ENCODE measurements at places on chromosomes 16 and 17.
A peak's percentile ranks its signal among the peaks of the same experiment; 100 is the strongest.

GRCh38 chr16:51147776-51148677 is 3.0 kb downstream of the SALL1 start:
- DNase-seq, result no peak
- no peaks in the 10 kb centered on the region for H3K4me1 ChIP-seq
- H3K27me3 ChIP-seq, result peaks cover 53% of the 10 kb centered on the region
- no peaks in the 10 kb centered on the region for H3K36me3 ChIP-seq

- H3K4me1 ChIP-seq, result peaks cover 16% of the 10 kb centered on the region
- DNase-seq, result no peak
- H3K4me3 ChIP-seq, result no peak overlapping the region
- H3K27me3 ChIP-seq, result no peaks in the 10 kb centered on the region
These were observed 29.4 kb downstream of the C16orf87 start for GRCh38 chr16:46801428-46802049.

- no peaks in the 10 kb centered on the region for H3K4me1 ChIP-seq
- no peaks in the 10 kb centered on the region for H3K36me3 ChIP-seq
- DNase-seq, result no peak
- H3K27me3 ChIP-seq, result no peaks in the 10 kb centered on the region
These were observed 83.5 kb downstream of the AMFR start for GRCh38 chr16:56341656-56342399.

GRCh38 chr17:20852990-20853370 is 189.8 kb downstream of the USP22 start:
- DNase-seq, result no peak
- no peaks in the 10 kb centered on the region for H3K36me3 ChIP-seq
- peak overlapping the region; percentile 83 for H3K4me3 ChIP-seq

DNA sequence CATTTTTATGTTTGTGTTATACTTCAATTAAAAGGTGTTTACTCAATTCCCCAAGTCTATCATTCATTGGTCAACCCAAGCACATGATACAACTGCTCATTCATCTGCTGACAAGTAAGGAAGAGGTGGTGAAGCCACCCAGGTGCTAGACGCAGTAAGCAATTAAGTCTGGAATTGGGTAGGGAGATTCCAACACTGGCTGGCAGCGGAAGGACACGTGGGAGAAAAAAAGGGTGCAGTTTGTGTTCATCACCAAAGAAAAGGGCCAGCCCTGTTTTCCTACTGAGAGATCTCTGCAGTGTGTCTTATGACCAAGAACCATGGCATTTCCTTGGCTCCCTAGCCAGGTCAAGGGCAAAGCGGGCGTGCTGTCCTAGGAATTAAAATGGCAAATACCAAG is 11.8 kb upstream of the ZNF23 start:
- no peaks in the 10 kb centered on the region for H3K27me3 ChIP-seq
- no peak overlapping the region for H3K27ac ChIP-seq
- no peak overlapping the region for H3K4me3 ChIP-seq
- H3K4me1 ChIP-seq, result no peaks in the 10 kb centered on the region

- H3K4me3 ChIP-seq, result no peak overlapping the region
- no peak for DNase-seq
- no peak overlapping the region for H3K27ac ChIP-seq
- no peaks in the 10 kb centered on the region for H3K36me3 ChIP-seq
These were observed 6.7 kb upstream of the MPP3 start for GRCh38 chr17:43839670-43840108.

DNA sequence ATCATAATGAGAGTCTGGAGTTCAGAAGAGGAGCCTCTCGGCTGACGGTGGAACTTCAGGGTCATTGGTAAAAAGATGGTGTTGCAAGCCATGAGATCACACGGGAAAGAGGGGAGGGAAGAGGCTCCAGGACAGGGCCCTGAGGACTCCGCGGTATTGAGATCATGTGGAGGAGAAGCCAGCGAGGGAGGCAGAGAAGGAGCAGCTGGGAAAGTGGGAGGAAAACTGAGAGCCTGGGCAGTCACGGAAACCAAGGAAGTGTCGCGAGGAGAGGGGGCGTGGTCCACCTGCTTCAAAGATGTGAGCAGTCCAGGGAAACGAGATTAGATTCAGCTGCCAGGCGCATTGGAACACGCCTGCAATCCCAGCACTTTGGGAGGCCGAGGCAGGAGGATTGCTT is 27.7 kb upstream of the SBK1 start:
- H3K27me3 ChIP-seq, result peaks cover 22% of the 10 kb centered on the region
- H3K4me3 ChIP-seq, result no peak overlapping the region
- no peak overlapping the region for H3K27ac ChIP-seq
- H3K4me1 ChIP-seq, result peaks cover 2% of the 10 kb centered on the region

GRCh38 chr17:65371702-65372101 is 189.7 kb downstream of the AXIN2 start:
- peaks cover 10% of the 10 kb centered on the region for H3K27me3 ChIP-seq
- H3K4me1 ChIP-seq, result no peaks in the 10 kb centered on the region
- no peak overlapping the region for H3K27ac ChIP-seq
- H3K36me3 ChIP-seq, result no peaks in the 10 kb centered on the region
- H3K4me3 ChIP-seq, result no peak overlapping the region

DNA sequence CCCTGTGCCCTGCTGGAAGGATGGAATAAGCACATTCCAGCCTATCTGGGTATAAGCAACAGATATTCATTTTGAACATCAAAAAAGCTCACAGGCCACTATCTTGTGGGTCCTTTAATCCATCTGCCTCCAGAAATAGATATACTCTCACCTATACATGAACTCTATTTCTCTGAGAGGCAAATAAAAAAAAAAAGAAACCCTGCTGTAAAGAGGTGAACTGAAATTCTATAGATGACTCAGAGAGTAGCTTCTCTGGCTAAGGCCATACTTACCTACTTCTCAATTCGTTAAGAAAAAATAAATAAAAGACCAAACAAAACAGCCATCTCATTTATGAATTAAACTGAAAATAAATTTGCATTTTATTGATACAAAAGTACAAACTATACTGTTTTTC is 86.3 kb downstream of the DYNLRB2 start:
- H3K27me3 ChIP-seq, result no peaks in the 10 kb centered on the region
- no peak for DNase-seq
- no peak overlapping the region for H3K4me3 ChIP-seq
- no peak overlapping the region for H3K27ac ChIP-seq
- no peaks in the 10 kb centered on the region for H3K4me1 ChIP-seq
- H3K36me3 ChIP-seq, result peaks cover 39% of the 10 kb centered on the region

- no peaks in the 10 kb centered on the region for H3K4me1 ChIP-seq
- no peak overlapping the region for H3K27ac ChIP-seq
- DNase-seq, result no peak
- no peak overlapping the region for H3K4me3 ChIP-seq
These were observed 55.2 kb downstream of the CDH11 start for GRCh38 chr16:65066651-65067050.

DNA sequence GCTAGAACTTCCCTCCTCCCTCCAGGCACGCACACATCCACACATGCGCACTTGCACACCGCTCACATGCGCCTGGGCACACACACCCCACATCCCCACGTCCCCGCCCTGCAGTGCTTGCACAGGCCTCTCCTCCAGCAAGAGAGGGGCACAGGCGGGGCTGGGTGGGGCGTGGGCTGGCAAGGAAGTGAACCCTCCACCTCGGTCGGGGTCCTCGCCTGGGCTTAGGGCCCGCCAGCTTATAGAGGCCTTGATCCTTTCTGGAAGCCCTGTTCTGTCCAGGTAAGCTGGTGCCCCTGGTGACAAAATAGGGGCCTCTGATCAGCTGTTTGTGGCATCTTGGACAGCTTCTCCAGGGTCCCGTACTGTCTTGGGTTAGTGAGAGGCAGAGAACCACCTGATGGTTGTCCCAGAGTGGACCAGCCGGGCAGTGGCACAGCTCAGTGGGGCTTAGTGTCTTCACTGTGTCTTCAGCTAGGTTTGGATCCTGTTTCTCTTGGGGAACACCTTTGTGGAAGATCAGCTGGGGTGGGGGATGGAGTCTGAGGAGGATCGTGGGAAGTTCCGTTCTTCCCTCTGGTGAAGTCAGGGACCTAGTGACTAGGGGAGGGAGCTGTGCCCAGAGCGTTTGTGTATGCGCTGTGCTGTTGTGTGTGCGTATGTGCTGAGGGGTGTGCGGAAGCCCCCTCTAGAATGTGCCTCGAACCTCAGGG is 12.1 kb downstream of the TBX4 start:
- no peak for DNase-seq
- no peaks in the 10 kb centered on the region for H3K36me3 ChIP-seq
- H3K27me3 ChIP-seq, result peaks cover 49% of the 10 kb centered on the region
- H3K4me1 ChIP-seq, result no peaks in the 10 kb centered on the region

DNA sequence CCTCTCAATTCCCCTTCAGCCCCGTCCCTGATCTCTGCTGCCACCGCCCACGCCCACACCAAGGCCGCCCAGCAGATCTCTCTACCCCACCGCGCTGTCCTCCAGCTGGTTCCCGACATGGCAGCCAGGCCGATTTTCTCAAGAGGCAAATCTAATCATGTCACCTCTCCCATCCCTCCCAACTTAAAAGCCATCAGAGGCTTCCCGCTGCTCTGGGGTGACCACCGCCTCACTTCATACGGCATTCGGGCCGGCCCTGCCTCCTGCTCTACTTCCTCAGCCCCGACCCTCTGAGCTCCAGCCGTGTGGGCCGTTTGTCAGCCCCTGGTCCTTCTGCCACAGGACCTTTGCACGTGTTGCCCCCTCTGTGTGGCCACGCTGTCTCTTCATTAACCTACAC is 63.2 kb downstream of the RPH3AL start:
- no peaks in the 10 kb centered on the region for H3K27me3 ChIP-seq
- H3K27ac ChIP-seq, result no peak overlapping the region
- H3K4me1 ChIP-seq, result no peaks in the 10 kb centered on the region
- no peaks in the 10 kb centered on the region for H3K36me3 ChIP-seq
- no peak for DNase-seq

- no peak overlapping the region for H3K27ac ChIP-seq
- no peaks in the 10 kb centered on the region for H3K4me1 ChIP-seq
- H3K27me3 ChIP-seq, result peaks cover 3% of the 10 kb centered on the region
- no peak overlapping the region for H3K4me3 ChIP-seq
- H3K36me3 ChIP-seq, result no peaks in the 10 kb centered on the region
These were observed 14.5 kb downstream of the KIF19 start for GRCh38 chr17:74340470-74341023.

DNA sequence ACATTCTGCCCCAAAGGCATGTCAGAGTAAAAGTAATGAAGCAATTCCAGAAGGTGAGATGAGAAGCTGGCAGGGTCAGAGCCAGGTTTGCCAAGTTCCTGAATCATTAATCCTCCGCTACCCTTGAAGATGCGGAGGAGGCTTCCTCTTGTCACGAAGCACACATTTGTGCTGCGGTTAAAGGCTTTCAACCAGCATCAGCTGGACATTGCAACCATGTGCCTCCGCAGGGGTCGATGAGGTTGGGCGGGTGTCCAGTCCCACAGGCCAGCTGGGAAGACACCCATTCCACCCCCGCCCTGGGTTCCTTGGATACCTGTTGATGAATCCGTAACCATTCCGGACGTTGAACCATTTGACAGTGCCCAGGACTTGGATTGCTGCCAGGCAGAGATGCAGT is 1.3 kb downstream of the YBX2 start:
- H3K27me3 ChIP-seq, result peaks cover 36% of the 10 kb centered on the region
- no peak overlapping the region for H3K27ac ChIP-seq
- peaks cover 20% of the 10 kb centered on the region for H3K4me1 ChIP-seq
- H3K4me3 ChIP-seq, result peak overlapping the region; percentile 49
- DNase-seq, result no peak
